ENCODE measurements at places on chromosomes 1 and 21.

GRCh38 chr1:172760121-172760520, 101.2 kb downstream of the FASLG start:
- no peak for DNase-seq

DNA sequence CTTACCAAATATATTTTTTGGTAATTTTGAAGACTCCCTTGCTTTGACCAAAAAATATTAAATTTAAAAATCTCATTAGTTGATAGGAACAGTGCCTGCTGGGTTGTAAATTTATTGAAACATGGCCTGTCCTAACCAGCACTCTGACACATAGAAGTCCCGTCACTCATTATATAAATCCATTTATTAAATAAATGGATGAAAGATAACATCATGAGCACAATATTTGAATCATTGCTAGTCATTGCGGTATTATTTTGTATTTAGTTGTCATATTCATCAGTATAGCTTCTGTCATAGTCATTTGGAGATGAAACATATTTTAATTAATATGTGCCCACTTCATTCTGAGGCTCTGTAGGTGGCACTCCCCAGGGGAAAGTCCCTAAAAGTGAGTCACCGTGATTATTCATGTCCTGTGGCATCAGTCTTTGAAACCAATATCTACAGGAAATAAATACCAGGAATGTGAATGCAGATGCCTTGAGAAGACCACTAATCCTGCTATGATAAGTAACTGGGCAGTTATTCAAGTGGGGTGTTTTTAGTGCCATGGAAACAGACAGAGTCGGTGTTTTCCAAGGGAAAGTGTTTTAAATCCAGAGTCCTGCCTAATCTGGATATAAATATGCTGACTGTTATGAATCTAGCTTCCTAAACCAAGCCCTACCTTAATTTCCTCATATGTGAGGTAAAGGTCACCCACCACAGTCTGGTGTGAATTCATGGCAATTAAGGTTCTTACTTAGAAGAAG, 302.0 kb downstream of the DUSP10 start:
- no peak for DNase-seq

GRCh38 chr1:22291494-22291893, 148.6 kb upstream of the WNT4 start:
- DNase-seq: no peak

DNA sequence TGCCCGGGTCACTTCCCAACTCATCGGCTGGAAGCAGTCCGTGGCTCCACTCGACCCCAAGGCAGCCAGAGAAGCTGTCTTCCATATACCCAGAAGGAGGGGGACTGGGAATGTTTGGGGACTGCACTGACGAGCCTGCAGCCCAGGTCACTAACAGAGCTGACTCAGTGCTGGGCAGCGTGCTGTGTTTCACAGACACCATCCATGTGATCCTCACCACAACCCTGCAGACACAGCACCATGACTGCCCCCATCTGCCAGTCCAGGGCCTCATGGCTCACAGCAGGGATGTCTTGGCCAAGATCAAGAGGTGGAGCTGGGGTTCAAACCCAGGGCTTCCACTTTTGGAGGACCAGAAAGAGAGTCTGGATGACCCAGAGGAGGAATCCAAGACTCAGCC, 67.9 kb downstream of the KLHDC7A start:
- no peak for DNase-seq

- no peak for DNase-seq
Measured at GRCh38 chr1:215393476-215393875, 173.6 kb upstream of the KCTD3 start.

GRCh38 chr1:8134546-8135235, 108.6 kb upstream of the ERRFI1 start:
- DNase-seq: no peak

- peak; percentile 4 for DNase-seq
Measured at GRCh38 chr1:53334312-53334711, 6.4 kb upstream of the LRP8 start.

DNA sequence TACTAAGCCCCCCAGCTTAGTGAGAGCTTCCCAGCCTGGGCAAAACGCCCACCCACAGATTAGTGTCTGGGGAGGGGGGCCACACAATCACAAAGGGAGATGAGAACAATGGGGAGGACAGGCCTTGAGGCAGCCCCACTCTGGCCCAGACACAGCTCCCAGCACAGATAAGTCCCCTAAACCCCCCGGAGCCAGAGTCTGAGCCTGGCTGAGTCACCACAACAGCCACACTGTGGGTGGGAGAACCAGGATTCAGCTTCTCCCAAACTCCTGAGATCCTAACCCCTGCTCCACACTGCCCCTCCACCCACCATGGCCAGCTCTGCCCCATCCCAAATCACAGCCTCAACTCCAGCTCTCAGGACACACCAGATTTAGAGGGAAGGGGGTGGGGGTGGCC, 4.2 kb downstream of the NECTIN4 start:
- no peak for DNase-seq

- DNase-seq: no peak
Measured at GRCh38 chr1:20597650-20598049, 8.8 kb downstream of the CDA start.

- DNase-seq: no peak
Measured at GRCh38 chr1:226371866-226372490, 35.9 kb downstream of the PARP1 start.

DNA sequence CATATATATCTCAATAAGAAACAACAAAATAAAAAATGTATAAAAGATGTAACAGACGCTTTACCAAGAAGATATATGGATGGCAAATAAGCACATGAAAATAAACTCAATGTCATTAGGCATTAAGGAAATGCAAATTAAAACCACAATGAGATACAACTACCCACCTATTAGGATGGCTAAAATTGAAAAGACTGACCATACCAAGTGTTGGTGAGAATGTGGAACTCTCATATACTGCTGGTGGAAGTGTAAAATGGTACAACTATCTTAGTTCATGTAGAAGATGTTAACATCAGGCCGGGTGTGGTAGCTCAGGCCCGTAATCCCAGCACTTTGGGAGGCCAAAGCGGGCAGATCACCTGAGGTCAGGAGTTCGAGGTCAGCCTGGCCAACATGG, 42.3 kb upstream of the TTC22 start:
- DNase-seq: no peak

Measured in GM10248 (cell line).